Mucosa of gallbladder (tissue), 1 donor: ENCODE measurements at places on chromosomes 6 and 20. TPM values are rescaled to one million over a fixed set of nuclear protein-coding genes. Genes with fewer than 3 reads are reported as not detected.

The NOTCH4 gene
- total RNA-seq, result 14.9 TPM

The DDO gene
- total RNA-seq, result 5.6 TPM

The TXLNB gene
- total RNA-seq, result 0.75 TPM

The ZBTB46 gene
- total RNA-seq, result 9.0 TPM

The WFDC11 gene
- total RNA-seq, result not detected

The PLCG1 gene
- total RNA-seq, result 138 TPM

The TBP gene
- 11.9 TPM for total RNA-seq

- no peak for DNase-seq
These were observed 46.9 kb downstream of the DLGAP4 start for GRCh38 chr20:36352843-36353553.

GRCh38 chr6:23184351-23184750 lies 615.0 kb downstream of the HDGFL1 start:
- no peak for DNase-seq

DNA sequence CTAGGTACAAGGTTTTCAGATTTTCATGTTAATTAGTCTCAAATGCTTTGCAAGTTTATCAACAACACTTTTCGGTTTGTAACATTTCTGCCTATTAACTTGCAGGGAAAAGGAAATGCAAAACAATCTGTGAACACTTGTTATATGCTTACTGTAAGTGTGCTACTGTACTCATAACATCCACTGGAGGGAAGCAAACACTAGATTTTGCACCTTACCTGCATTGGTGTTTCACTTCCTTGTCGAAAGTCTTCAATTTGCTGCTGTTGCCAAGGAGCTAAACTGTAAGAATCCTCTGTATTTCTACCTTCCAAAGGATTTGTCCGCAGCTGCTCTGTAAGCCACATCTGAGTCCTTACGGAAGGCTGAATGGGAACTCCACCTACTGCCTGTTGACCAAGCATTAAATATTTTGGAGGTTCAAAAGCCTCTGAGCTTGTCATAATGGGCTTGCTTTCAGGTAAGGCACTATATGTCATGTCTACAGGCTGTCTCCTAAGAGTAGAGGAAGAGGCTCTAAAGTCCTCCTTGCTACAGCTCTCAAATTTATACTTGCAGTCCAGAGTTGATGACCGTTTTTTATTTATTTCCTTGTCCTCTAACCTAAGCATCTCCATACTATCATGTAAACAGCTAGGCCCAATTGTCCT lies 17.3 kb downstream of the PLN start:
- DNase-seq, result no peak

DNA sequence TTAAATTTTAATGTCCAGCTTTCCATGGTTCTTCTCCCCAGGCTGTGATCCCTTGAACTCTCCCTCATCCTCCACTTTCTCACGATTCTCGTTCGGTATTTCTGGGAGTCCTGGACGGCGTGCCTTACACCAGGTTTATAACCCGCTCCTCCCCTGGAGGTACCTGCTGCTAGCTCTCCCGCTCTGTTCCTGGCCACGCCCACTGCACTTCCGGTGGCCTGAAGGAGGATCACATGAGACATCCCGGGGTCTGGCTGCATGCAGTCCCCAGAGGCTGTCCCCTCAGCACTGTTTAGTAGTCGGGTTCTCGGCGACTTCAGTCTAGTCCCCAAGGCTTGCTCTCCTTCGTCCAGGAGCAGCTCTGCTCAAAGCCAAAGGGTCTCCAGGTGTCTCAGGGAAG lies 28.4 kb upstream of the GCLC start:
- DNase-seq, result no peak

DNA sequence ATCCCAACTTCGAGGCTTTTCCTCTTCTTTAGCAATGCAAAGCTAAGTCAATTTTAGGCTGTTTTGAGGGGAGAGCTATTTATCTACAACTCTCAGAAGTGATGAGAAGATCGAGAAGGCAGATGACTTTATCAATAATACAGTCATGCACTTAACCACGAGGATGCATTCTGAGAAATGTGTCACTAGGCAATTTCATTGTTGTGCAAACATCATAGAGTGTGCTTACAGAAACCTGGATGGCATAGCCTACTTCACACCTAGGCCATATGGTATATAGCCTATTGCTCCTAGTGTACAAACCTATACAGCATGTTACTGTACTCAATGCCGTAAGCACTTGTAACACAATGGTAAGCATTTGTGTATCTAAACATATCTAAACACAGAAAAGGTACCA lies 66.6 kb downstream of the PRND start:
- DNase-seq, result no peak

- no peak for DNase-seq
These were observed 91.8 kb downstream of the CAP2 start for GRCh38 chr6:17485181-17485580.

DNA sequence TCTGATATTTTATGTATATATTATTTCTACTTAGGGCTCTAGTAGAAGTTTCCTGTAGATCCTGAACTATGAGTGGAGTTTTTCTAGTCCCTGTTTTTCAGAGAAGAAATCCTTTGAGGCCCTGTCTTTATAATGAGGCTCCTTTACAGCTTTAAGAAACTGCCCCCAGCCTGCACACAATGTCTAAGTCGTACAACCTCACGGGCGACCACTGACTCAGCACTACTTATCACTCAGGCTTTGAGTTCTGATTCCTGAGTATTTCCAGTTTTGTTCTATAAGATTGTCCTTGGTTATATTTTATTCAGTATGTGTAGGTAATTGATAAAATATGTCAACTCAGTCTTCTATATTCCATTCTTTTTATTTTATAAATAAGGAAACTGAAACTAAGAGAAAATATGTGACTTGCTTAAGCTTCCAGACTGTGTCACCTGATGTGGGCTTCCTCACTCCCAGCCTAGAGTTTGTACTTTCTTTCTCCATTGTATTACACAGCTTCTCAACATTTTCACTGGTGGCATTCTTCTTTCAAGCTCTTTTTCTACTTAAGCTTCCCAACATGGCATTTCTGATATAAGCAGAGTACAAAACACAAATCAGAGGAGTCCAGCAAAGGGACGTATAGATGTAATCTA lies 167.0 kb downstream of the TBX18 start:
- DNase-seq, result no peak
